ENCODE measurements at places on chromosomes 1 and 21. TPM values are rescaled to one million over a fixed set of nuclear protein-coding genes. Genes with fewer than 3 reads are reported as not detected.

MSH4 gene
- 0.39 TPM for polyA plus RNA-seq

KIAA1614 gene
- 8.1 TPM for polyA plus RNA-seq

TCHH gene
- polyA plus RNA-seq, result 0.05 TPM

C1orf210 gene
- 26.2 TPM for polyA plus RNA-seq

CCDC27 gene
- polyA plus RNA-seq, result 0.21 TPM

TSPAN2 gene
- 39.1 TPM for polyA plus RNA-seq

CHAF1B gene
- polyA plus RNA-seq, result 9.2 TPM

ZNF678 gene
- polyA plus RNA-seq, result 16.4 TPM

TADA1 gene
- polyA plus RNA-seq, result 29.3 TPM

PER3 gene
- polyA plus RNA-seq, result 13.8 TPM

HSF2BP gene
- 2.2 TPM for polyA plus RNA-seq

GREM2 gene
- polyA plus RNA-seq, result 1.4 TPM

GNAT2 gene
- not detected for polyA plus RNA-seq

FCGR2B gene
- polyA plus RNA-seq, result 1.7 TPM

STPG1 gene
- 10.3 TPM for polyA plus RNA-seq

NBPF6 gene
- not detected for polyA plus RNA-seq

ZNHIT6 gene
- 26.4 TPM for polyA plus RNA-seq

SDCCAG8 gene
- polyA plus RNA-seq, result 40.8 TPM

ESRRG gene
- polyA plus RNA-seq, result 38.0 TPM

C4BPA gene
- polyA plus RNA-seq, result 0.49 TPM

SH2D1B gene
- 0.14 TPM for polyA plus RNA-seq

KLHL12 gene
- 40.9 TPM for polyA plus RNA-seq

FCN3 gene
- 2.6 TPM for polyA plus RNA-seq

PGLYRP3 gene
- not detected for polyA plus RNA-seq

PDC gene
- polyA plus RNA-seq, result 0.24 TPM

TMEM51 gene
- polyA plus RNA-seq, result 20.2 TPM

LENEP gene
- 0.26 TPM for polyA plus RNA-seq

RABGGTB gene
- 88.6 TPM for polyA plus RNA-seq

WDR77 gene
- 40.3 TPM for polyA plus RNA-seq

JTB gene
- polyA plus RNA-seq, result 106 TPM

EFNA1 gene
- polyA plus RNA-seq, result 67.0 TPM

GBP6 gene
- polyA plus RNA-seq, result 0.08 TPM

CFHR1 gene
- 0.30 TPM for polyA plus RNA-seq

PLA2G2D gene
- 0.06 TPM for polyA plus RNA-seq

CR1L gene
- not detected for polyA plus RNA-seq

LRRC71 gene
- 0.66 TPM for polyA plus RNA-seq

FAM131C gene
- polyA plus RNA-seq, result 2.2 TPM

RGSL1 gene
- not detected for polyA plus RNA-seq

RIPPLY3 gene
- 1.8 TPM for polyA plus RNA-seq

OR10J1 gene
- polyA plus RNA-seq, result 0.03 TPM

GALNT2 gene
- 61.4 TPM for polyA plus RNA-seq

PDIK1L gene
- polyA plus RNA-seq, result 22.2 TPM
